ENCODE measurements at places on chromosomes 6 and 20. TPM values are rescaled to one million over a fixed set of nuclear protein-coding genes. Genes with fewer than 3 reads are reported as not detected.

GRCh38 chr6:15313367-15313766 lies 67.5 kb downstream of the JARID2 start:
- DNase-seq, result peak; percentile 56

DNA sequence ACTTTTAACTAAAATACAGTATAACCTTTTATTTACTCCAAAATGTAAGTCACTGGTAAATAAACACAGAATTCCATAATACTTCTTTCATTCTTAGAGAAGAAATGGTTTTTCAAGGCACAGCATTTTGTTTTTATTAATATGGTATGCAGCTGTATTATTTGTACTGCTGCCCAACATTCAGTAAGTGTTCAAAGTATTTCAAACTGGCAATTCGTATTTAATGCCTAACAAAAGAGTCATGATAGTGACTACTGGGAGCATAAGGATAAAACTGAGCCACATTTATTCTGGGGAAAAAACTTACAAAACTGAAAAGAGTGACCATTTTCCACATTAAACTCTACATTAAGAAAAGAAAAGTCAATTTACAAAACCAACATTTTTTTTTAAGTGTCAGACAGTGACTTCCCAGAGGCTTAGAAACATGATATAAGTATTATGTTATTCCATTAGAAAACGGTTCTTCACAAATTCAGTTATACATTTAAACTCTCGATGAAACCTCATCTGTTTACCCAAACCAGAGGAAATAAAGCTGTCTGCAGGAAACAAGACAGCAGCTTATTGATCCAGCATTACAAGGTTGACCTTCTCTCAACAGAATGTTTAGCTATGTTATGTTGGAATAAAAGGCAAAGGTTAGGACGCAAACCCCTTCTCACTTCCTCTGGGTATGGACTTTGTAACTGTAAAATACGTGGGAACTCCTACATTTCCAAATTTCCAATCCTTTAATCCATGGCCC lies 24.3 kb downstream of the EPB41L2 start:
- no peak for DNase-seq

GRCh38 chr6:84052883-84053241 lies 19.3 kb downstream of the MRAP2 start:
- no peak for DNase-seq

DNA sequence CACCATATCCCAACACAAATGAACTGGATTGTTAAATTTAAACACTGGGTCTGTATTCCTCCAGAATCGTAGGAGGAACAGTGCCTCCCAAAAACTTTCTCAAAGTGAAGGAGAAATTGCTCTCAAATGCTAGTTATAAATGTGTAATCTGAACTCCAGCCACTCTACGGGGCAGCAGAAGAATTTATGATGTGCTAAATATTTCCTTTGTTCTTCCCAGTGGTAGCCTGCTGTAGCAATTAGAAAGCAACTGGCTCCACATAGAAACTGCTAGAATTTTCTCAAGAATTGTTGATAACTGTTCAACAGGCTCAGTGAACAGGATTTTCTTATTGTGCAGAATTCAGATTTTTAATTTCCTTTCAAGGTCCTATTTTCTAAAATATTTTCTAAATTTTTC lies 49.8 kb upstream of the EYA4 start:
- no peak for DNase-seq

DNA sequence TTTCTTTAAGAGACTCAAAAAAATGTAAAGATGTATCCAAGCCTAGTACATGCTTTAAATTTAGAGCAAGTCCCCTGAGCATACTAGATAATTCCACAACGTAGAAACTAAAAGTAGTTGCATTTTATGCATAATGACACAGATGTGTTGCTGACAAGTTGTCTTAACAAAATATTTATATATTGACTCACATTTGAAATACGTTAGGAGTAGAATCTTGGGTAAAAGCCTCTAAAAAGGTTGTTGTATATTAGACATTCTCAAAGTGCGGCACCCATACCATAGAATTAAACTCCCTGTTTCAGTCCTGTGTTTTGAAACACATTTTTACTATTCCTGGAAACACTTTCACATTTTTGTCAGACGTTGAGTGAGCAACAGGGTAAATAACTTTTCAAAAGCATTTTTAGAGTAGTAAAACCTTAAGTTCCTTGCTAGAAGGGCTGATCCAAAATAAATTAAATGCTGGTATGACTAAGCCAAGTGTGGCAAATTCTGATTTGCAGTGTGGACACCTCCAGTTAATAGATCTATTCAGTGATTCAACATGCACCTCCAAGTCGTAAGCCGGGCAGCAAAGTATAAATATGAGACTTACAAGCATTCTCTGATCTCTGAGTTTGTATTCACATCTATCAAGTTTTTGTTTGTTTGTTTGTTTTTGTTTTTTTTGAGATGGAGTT lies 97.5 kb downstream of the GMDS start:
- no peak for DNase-seq

GRCh38 chr6:89025633-89026032 lies 54.9 kb upstream of the PNRC1 start:
- DNase-seq, result no peak

FAM83C gene
- not detected for total RNA-seq
